Activated gamma-delta T cell (primary cell): ENCODE measurements at places on chromosomes 4 and X.

- no peak for DNase-seq
Measured at GRCh38 chrX:24528605-24529004, 63.5 kb downstream of the PDK3 start.

GRCh38 chr4:126004941-126005340, 690.2 kb downstream of the FAT4 start:
- no peak for DNase-seq

DNA sequence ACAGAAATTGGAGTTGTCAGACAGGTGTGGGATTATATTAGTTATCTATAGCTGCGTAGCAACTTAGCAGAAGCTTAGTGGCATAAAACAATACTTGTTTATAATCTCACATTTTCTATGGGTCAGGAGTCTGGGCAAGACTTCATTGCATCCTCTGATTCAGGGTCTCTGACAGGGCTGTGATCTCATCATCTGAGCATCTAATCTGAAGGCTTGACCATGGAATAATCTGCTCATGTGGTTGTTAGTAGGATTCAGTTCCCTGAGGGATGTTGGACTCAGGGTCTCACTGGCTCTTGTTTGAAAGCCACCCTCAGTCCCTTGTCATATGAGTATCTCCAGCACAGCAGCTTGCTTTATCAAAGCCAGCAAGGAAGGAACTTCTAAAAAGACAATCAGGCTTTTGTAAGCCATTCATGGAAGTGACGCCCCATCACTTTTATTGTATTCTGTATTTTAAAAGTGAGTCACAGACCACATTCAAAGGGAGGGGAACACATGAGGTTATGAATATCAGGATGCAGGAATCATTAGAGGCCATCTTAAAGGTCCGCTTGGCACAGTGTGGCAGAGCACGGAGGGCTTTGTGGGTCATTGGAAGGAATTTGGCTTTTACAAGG, 37.2 kb upstream of the FAM9B start:
- no peak for DNase-seq

DNA sequence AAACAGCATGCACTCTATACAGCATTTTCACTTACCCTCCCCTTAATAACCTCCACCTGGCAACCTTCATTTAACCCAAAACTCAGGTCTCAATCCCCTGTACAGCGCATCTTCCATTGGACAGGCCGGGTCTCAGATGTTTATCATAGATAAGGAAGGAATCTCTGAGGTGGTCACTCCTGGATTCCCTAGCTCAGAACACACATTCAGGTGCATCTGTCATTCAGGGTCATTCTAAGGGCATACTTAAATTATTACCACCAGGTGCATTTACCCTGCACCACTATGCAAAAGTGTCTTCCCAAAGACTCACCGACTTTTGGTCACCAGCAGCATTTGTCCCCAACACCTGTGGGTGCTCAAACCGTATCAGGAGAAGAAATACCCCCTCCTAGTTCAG, 144.2 kb downstream of the RELL1 start:
- no peak for DNase-seq

- no peak for DNase-seq
Measured at GRCh38 chr4:929096-929765, 2.9 kb downstream of the GAK start.

DNA sequence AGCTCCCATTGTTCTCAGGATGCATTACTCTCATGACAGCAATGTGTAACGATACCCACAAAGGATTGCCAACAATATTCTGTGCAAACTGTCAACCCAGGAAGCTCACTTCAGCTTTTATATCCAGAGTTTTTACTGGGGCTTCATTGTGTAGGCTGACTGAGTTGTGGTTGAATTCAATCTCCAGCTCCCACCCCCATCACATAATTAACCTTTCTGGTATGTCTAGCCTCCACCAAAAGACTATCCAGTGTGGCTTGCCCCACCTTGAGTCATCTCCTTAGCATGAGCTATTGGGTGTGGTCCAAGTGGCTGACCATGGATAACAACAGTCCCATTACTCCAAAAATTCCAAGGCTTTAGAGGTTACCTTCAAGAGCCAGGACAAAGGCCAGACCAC, 17.7 kb upstream of the TAB3 start:
- no peak for DNase-seq

- DNase-seq = no peak
Measured at GRCh38 chrX:72393836-72394517, 88.3 kb upstream of the CITED1 start.

DNA sequence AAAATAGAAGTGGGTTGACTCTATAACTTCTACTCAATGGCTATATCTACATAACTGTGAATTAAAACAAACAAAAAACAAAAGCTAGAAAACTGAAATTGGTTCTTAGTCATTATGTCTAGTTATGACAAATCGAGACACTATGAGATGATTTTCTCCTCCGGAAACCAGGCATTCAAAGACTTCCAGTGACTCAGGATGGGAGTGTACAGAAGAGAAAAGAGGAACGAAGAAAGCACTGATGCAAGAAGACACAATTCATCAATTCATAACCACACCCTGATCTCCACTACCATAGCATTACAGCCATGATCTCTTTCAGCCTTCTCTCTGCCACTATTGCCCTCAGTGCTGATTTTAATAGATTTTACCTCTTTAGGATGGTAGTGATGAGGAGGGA, 253.6 kb downstream of the CBLL2 start:
- DNase-seq = no peak

GRCh38 chrX:9298221-9298620, 166.6 kb upstream of the TBL1X start:
- no peak for DNase-seq

GRCh38 chrX:9671998-9672397, 93.6 kb downstream of the GPR143 start:
- DNase-seq = no peak

DNA sequence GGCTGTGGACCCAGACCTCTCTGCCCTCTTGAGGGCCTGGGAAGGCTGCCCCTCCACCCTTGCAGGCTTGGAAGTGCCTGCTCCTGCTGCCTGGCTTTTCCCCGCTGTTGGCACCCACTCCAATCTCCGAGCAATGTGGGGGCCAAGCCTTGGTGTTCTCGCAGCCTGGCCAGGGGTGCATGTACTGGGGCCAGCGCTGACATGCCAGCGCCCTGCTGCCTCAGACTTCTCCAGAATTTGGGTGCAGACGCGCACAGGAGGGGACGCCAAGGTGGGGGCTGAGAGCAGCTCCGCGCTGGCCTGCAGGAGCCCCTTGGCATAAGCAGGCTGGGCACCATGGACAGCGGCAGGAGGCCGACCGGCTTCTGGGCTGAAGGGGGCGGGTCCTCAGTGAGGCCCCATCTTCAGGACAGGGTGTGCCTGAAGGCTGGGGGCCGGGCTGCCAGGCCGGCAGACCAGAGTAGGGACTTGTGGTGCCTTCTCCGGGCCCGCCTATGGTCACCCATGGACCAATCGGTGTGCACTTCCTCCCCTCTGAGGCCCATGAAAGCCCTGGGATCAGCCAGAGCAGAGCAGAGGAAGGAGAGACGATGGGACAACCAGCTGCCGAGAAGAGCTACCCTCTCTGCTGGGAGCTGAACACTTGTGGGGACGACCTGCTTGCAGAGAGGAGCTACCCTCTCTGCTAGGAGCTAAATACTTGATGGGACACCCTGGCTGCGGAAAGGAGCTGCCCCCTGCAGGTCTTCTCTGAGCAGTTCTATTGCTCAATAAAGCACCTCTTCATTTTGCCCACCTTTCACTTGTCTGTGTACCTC, 118.3 kb downstream of the DNAAF6 start:
- no peak for DNase-seq

DNA sequence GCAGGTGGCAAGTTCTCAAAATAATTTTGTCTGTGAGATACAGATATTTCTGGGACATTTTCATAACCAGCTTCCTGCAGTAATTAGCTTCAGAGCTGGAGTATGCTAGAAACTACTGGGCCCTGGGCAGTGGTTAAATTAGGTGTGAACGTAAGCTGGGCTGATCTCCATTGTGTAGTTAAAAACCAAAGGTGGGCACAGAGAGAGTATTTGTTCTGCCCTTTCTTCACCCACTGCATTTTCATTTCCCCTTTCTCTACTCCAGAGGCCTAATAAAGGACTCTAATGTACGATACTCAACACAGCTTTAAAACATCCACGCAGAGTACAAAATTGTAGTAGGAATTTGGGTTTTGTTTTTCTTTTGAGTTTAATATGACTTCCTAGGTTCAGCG, 252.7 kb downstream of the SPRY1 start:
- no peak for DNase-seq

DNA sequence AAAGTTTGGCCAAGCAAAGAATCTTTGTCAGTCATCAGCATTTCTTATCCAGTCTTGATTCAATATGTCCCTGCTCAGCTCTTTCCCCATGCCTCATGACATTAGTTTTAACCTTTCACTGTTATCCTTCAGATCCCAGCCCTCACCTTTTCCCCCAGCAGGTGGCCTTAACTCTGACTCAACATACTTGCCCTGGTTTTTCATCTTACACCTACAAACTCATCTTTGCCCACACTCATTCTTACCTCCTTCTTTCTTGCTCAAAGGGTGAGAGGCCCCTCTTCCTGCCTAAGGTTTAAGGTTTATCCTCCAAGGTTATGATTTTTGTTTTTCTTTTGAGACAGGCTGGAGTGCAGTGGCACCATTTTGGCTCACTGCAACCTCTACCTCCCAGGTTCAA, 10.6 kb upstream of the ANXA5 start:
- no peak for DNase-seq

- DNase-seq = no peak
Measured at GRCh38 chr4:99100876-99101275, 12.3 kb upstream of the ADH5 start.

GRCh38 chr4:48093991-48094416, 40.0 kb downstream of the TXK start:
- DNase-seq = no peak

- DNase-seq = no peak
Measured at GRCh38 chr4:146369446-146369845, 152.3 kb downstream of the SLC10A7 start.

- DNase-seq = no peak
Measured at GRCh38 chr4:102466298-102466697, 34.9 kb upstream of the NFKB1 start.
